GM12878 (cell line): ENCODE measurements at places on chromosomes 4 and X.

- no peak for DNase-seq
Observed at GRCh38 chr4:82798168-82799005, at the start of gene SCD5. SCD5 (minus strand) TSS chr4:82798796; CDS start chr4:82798537, 259 bp downstream.

DNA sequence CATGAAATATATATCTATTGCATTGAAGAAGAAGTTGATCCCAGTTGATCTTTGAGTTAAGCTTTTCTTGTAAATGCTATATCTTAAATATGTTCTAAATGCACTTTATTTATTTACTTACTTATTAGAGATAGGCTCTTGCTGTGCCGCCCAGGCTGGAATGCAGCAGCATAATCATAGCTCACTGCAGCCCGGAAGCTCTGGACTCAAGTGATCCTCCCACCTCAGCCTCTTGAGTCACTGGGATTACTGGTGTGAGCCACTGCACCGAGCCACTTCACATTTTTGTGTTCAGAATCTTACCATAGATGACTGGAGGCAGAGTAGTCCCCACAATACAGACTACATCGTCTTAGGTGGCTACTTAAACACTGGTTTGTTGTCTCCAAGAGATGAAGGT is 324.3 kb upstream of the SLIT2 start:
- no peak for DNase-seq

- DNase-seq: no peak
Observed at GRCh38 chrX:17923546-17923945, 62.4 kb upstream of the RAI2 start.

DNA sequence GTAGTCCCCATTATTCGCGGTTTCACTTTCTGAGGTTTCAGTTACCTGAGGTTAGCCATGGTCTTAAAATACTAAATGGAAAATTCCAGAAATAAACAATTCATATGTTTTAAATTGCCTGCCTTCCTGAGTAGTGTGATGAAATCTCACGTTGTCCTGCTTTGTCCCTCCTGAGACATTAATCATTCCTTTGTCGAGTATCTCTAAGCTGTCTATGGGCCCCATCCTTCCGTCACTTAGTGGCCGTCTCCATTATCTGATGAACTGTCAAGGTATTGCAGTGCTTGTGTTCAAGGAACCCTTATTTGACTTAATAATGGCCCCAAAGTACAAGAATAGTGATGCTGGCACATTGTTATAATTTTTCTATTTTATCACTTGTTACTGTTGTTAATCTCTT is 94.8 kb downstream of the ADGRL3 start:
- DNase-seq: no peak

DNA sequence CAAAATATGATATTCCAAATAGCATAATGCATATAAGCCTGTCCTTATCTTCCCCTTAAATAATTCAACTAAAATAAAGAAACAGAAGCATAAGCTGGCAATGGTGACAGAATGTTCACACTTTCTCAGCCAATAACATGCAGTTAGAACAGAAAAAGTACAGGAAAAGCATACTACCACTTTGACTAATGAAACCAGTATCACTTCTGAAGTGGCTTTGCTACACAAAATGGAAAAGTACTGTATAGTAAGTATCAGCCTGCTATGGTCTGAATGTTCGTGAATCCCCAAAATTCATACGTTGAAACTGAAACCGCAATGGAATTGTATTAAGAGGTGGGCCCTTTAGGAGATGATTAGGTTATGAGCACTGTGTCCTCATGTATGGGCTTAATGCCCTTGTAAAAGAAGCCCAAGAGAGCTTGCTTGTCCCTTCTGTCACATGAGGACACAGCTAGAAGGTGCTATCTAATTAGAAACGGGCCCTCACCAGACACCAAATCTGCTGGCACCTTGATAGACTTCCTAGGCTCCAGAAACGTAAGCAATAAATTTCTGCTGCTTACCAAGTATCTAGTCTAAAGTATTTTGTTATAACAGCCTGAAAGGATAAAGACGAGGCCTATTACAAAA is 102.6 kb downstream of the PRDM5 start:
- DNase-seq: no peak

- DNase-seq: no peak
Observed at GRCh38 chr4:149784018-149784417, 31.6 kb downstream of the IQCM start.

GRCh38 chr4:177574446-177574845 is 132.2 kb upstream of the AGA start:
- no peak for DNase-seq

DNA sequence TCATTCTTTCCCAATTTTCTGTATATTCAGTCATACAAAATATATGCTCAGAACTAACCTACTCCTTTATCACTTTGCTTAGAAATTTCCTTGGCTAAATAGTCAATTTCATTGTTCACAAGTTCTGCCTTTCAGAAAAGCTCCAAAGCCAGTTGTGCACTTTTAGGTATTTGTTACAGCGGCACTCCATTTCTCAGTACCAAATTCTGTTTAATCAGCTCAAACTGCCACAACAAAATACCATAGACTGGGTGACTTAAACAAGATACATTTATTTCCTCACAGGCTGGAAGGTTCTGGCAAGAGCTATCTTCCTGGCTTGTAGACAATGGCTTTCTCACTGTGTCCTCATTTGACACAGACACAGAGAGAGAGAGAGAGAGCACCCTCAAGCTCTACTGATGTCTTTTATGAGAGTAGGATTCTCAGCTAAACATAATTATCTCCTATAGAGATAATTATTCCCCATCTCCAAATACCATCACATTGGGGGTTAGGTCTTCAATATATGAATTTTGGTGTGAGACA is 188.8 kb upstream of the FSTL5 start:
- DNase-seq: no peak

DNA sequence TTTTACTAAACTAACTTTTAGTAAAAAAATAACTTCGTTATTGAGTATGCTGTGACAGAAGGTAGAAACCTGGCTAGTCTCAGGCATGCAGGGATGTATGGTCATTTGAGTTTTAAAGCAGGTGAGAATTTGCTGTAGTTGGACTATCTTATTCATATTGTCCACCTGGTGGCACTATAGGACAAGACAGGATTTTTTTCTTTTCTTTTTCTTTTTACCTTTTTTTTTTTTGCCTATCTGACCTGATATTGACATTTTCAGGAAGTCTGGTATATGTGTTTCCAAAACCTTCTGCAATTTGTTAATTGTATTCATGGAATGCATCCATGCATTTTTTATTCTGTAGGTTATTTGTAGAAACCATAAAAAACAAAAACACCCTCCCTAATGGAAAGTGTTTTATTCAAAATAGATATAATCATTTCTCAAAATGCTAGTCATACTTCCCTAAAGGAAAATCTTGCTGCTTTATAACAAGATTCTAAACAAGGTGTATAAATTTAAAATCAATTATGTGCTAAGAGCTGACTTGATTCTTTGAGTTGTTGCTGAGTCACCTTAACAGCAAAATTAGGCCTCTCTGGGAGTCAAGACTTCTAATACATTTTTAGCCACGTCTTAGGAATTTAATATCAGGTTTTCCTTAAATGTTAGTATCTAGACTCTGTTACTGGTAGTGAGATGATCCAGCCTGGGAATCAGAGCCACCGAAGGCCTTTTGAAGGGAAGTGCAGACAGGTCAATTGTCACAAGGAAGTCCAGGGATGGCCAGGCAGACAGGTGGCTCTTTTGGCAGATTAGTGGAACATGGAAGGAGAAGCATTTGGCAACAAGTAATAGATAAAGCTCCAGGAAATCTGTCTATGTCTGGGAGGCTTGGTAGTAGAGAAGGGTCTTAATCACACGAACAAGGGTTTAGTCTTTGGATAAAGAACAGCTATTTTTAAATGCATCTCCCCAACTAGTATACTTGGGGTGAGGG is 201.3 kb upstream of the GNPDA2 start:
- DNase-seq: no peak

DNA sequence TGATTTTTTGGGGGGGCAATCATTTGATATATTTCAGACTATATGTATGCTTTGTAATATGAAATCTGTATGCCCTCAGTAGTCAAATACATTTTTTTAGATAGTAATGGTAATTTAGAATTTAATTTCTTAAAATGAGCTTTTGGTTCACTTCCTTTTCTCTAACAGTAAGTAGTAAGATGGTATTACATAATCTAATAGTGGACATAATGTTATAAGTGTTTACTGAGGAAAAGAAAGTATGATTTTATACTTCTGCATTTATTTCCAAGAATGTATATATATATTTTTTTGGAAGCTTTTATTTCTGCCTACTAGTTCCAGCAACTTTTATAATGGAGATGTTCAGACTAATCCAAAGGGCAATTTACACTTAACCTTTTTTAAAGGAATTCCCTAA is 1450.7 kb upstream of the TENM3 start:
- DNase-seq: no peak

- DNase-seq: no peak
Observed at GRCh38 chrX:2135421-2135820, 365.4 kb downstream of the DHRSX start.

GRCh38 chrX:40013266-40014195 is 84.2 kb downstream of the BCOR start:
- DNase-seq: no peak

DNA sequence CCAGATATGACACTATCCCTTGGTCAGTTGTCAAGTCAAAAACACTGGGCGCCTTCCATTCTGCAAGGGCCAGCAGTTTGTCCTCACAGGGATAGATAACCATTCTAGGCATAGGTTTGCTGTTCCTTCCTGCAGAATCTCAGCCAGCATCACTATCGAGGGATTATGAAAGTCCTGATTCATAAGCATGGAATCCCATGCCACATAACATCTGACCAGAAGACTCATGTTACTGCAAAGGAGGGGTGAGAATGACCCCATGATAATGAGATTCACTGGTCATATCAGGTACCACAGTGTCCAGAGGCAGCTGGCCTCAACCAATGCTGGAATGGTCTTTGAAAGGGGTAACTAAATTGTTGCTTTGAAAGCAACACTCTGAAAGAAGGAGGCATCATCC is 84.7 kb downstream of the OTC start:
- no peak for DNase-seq

- DNase-seq: no peak
Observed at GRCh38 chrX:65643531-65644052, 23.9 kb upstream of the MSN start.

- no peak for DNase-seq
Observed at GRCh38 chr4:77872723-77873445, 10.3 kb downstream of the MRPL1 start.

DNA sequence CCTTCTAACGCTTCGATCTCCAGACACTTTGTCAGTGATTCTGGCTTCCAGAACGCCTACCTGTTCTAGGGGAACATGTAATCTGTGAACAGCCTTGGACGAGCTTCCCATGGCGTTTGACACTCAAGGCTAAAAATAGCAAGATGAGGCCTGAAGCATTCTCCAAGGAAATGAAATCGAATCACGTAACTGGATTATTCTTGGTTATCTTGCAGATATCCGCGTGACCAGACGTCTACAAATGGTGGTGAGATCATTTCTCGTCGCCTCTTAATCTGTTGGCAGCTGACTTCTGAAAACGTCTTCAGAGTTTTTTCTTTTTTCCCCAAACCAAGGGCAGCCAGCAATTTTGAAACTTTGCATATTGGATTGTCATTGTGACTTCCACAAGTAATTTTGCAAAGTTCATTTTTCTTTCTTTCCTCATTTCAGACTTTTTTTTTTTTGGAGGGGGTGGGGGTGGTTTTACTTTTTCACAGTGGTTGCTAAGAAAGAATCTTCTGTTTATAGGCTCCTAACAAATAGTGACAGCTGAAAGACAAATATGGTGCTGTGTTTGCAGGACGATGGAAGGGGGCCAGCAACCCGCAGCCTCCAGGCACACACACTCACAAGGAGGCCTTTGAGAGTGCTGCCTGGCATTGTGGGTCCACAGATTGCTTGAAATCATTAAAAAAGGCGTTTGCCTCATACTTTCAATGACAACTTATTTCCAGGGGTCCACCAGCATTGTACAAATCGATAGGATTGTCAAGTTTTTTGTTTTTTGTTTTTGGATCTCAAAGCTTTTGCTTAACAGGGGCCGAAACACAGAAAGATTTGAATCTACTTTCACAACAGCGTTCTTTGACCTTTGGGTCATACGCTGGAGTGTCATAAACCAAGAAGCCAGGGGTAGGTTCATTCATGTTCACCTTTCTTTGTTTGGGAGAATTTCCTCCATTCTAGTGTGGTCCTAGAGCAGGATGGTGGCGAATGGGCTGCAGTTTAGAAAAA is 32.4 kb upstream of the PDLIM3 start:
- DNase-seq: no peak

- DNase-seq: peak; percentile 53
Observed at GRCh38 chr4:26884486-26884988, 23.9 kb downstream of the STIM2 start.

DNA sequence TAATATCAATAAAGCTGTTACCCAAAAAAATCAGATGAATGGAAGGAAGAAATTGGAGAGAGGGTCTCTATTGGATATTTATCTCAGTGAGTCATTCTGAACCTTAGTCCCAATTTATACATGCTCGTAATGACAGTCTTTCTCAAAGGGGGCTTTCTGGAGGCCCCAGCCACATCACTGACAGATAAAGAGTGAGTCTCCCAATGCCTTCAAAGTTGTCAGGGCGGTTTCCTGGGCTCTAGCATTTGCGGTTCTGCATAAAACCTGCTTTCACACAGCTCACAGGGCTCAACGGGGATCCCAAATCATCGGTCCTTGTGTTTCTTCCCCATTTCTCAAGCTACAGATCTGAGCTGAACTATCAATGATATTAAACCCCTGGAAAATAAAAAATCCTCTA is 17.3 kb downstream of the TCEANC start:
- DNase-seq: no peak

GRCh38 chr4:180650273-180650672 is 1592.9 kb upstream of the TENM3 start:
- no peak for DNase-seq

DNA sequence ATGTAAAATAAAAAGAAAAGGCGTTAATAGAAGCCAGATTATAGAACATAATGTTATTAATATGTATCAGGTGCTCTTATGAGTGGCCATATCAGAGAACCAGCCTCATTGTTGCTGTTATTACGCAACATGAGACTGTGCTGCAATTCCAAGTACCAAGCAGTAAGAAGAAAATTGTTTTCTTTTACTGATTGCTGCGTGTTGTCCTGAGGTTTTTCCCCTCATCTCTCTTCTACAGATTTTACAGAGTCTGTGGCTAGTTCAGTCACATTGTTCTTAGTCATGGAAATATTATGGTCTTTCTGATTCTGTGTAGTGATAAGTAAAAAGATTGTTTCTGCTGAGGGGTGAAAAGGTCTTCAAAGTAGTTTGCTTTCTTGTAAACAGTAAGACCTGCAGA is 55.9 kb downstream of the NPNT start:
- DNase-seq: no peak

DNA sequence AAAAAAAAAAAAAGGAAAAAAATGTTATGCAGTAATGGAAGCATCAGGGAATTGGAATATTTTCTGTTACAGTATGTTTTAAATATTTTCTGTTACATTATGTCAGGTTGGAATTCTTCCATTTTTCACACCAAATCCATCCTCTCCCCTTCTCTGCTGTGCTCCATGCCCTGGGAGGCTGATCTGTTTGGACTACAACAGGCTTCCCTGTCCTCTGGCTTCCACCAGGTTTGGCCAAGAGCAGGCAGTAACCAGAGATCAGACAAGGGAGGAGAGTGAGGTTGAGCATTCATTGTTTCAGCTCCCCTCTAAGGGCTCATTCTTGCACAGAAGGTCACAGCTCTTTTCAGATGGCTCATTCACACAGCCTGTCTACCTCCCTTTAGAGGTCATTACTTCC is 11.7 kb upstream of the TMEM184C start:
- no peak for DNase-seq
